Activated CD8-positive, alpha-beta memory T cell treated with anti-CD3 and anti-CD28 coated beads, Interleukin-2, amount 10 ng/mL, durations not matched to agents 7 days and 5 days (primary cell): ENCODE measurements at places on chromosomes 13 and 19. TPM values are rescaled to one million over a fixed set of nuclear protein-coding genes. Genes with fewer than 3 reads are reported as not detected.

The TMC4 gene
- total RNA-seq = 1.3 TPM

GRCh38 chr13:113560645-113561416, 23.7 kb upstream of the TFDP1 start:
- peak; percentile 38 for DNase-seq

- DNase-seq = peak; percentile 44
Measured at GRCh38 chr13:46387064-46387851, at the start of gene RUBCNL. TSS of gene RUBCNL (minus strand) at chr13:46387252. CDS start at chr13:46372475, 14,777 bp downstream.

DNA sequence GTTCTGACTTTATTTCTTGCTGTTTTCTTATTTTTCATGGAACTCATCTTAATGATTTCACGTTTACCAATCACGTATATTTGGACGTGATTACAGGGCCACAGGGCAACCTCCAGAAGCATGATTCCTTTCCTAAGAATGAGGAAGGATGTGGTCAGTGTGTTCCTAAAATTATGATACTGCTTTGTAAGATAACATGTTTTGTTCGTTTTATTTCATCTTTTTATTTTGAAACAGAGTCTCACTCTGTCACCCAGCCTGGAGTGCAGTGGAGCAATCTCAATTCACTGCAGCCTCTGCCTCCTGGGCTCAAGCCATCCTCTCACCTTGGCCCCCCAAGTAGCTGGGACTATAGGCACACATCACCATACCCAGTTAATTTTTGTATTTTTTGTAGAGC, 24.8 kb upstream of the LAIR1 start:
- DNase-seq = no peak

DNA sequence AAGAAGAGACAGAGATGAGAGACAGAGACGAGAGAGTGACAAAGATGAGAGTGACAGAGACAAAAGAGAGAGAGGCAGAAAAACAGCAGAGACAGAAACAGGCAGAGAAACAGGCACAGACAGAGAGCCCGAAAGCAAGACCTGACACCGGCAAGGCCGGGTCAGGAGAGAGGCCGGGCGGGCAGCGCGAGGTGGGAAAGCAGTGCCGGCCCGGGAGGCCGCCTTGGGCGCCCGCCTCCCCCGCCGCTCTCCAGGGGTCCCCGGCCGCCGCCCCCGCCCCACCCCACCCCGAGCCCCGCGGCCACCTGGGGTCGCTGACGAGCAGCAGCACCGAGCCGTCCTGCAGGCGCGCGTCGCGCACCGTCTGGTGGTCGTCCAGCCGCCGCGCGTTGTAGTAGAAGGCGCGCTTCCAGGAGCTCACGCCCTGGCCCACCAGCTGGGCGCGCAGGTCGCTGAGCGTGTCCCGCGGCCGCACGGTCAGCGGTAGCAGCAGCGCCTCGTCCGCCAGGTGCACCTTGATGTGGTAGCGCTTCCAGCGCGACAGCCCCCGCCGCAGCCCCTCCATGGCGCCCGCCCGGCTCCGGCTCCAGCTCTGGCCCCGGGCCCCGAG, at the start of gene TINCR:
TINCR (minus strand) TSS at position 594 of the 610 bp plus-strand sequence.
- DNase-seq = no peak

The FFAR1 gene
- not detected for total RNA-seq

DNA sequence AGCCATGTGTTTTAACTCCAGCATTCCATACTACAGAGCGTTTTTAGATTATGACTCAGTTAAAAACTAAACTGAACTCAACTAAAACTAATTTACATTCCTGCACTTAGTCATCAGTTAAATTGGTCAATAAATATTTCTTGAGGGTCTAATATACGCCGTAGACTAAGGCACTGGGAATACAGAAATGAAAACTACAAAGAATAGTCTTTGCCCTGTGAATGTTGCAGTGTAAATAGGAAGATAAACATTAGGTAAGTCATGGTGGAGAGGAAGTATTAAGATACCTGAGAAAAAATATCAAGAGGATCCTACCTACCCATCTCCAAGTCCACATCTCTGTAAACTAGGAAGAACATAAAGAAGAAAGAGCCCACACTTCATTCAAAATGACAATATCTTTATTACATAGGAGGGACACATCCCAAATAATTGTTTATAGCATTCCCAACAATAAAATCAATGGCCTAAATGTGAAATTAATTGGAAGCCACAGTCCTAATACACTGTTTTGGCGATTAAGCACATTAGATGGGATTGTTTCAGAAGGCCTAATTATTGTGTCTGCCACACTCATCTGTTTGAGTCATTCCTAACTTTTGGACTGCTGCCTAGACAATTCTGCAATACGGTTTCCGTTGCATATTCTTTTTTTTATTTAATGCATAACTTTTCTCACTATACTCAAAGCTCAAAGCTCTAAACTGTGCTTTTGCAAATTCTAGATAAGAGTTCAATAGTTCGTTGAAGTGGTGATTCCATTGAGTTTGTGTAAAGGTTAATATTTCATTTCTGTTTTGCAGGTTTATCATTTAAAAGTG, 52.9 kb downstream of the MBNL2 start:
- no peak for DNase-seq

The URAD gene
- not detected for total RNA-seq

The KCNC3 gene
- 2.3 TPM for total RNA-seq

The ZNF99 gene
- total RNA-seq = not detected

The DAZAP1 gene
- 283 TPM for total RNA-seq

GRCh38 chr13:113489171-113489548, 1.4 kb downstream of the DCUN1D2 start:
- no peak for DNase-seq

DNA sequence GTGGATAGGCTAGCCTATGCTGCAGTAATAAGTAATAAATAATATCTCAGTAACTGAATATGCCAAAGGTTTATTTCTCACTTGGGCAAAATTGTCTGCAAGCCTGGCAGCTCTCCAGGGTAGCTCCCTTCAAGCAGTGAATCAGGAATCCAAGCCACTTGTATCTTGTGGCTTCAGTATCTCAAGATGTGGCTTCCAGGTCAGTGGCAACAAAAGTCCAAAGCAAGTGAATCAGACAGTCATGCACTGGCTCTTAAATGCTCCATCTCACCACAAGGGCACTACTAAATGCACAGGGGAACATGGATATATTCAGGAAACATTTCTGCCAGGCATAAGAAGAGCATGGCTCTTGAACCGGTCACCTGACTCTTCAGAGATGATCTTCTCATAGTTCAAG, 126.3 kb downstream of the KCTD12 start:
- DNase-seq = no peak

The POU4F1 gene
- total RNA-seq = 0.18 TPM

DNA sequence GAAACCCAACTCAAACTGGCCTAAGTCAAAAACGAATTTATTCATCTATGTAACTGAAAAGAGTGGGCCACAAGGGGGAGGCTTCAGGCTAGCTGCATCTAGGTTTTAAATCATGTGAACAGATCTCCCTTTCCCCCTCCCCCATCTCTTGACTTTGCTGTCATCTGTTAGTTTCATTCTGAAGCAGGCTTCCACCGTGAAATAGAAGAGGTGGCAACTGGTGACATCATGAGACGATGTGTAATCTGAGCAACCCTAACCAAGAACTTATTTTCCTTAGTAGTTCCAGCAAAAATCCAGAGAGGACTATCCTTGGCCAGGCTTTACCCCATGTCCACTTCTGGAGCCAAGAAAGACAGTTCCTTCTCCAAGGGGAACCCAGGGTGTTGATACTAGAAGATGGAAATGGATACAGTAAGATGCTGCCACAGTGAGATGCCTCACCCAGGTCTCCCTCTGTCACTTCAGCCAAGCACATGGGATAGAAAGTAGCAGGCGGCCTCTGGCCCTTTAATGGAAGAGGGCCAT, 9.4 kb downstream of the SAMD4B start:
- peak; percentile 76 for DNase-seq

The EXOSC5 gene
- total RNA-seq = 36.0 TPM

- DNase-seq = no peak
Measured at GRCh38 chr13:76446191-76446590, 440.0 kb downstream of the KCTD12 start.

The TTC9B gene
- total RNA-seq = not detected

DNA sequence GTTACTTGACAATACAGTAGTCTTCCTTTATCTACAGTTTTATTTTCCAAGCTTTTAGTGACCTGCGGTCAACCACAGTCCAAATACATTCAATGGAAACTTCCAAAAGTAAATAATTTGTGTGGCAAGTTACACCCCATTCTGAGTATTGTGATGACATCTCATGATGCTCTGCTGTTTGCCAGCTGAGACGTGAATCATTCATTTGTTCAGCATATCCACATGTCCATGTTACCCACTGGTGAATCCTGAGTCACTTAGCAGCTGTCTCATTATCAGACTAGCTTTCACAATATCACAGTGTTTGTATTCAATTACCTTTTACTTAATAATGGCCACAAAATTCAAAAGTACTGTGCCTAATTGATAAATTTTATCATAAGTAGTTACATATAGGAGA, 179.8 kb downstream of the PRR20E start:
- no peak for DNase-seq

The NMRK2 gene
- not detected for total RNA-seq

GRCh38 chr13:43687038-43687437, 99.7 kb downstream of the ENOX1 start:
- DNase-seq = no peak

The CCL25 gene
- total RNA-seq = not detected

GRCh38 chr13:81017513-81018152, 676.7 kb upstream of the SPRY2 start:
- no peak for DNase-seq

DNA sequence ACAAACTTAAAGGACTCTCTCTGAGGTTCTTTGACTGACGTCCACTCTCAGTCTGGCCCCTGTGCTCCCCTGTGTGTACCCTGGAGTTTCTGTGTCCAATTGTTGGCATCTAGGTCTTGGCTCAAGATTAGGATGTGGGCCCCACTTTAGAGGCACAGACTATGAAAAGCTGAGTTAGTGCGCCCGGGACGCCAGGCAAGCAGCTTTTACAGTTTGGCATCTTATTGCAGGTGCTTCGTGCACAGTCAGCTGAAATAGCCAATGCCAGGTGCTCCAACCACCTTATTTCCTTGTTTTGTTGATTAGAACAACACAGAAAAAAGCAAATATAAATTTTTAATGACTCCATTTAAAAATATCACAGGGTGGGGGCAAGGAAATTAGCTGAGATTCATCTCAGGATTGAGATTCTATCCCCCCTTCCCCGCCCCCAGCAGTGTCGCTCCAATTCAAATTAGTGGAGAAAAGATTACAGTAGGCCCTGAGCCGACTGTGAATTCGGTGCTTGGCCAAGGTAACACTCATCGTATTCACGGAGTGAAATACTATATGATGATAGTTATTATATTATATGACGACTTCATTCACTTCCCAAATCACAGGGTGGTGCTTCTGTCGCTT, 4.3 kb downstream of the SOX1 start:
- no peak for DNase-seq

GRCh38 chr19:52734331-52734892, 432 bp downstream of the ZNF611 start:
- DNase-seq = no peak
